Right lobe of liver (tissue), 6 donors: ENCODE measurements at places on chromosomes 6 and 20.
A peak's percentile ranks its signal among the peaks of the same experiment; 100 is the strongest.

DNA sequence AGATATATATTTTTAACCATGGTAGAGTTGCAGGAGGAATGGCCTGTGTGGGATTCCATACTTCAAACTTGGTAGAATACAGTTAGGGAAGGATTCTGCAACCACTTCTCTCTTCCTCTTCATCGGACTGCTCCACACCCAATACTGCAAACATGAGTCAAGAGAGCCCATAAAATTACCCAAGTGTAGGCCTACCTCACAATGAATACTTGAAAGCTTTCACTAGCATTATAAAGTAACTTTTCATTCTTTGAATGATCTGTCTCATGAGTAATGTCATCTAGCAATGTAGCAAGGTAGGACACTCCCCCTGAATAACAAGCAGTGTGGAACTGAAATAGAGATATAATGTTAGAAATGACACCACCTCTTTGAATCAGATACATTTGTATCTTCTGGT lies 79.4 kb downstream of the FOXC1 start:
- no peak for DNase-seq

DNA sequence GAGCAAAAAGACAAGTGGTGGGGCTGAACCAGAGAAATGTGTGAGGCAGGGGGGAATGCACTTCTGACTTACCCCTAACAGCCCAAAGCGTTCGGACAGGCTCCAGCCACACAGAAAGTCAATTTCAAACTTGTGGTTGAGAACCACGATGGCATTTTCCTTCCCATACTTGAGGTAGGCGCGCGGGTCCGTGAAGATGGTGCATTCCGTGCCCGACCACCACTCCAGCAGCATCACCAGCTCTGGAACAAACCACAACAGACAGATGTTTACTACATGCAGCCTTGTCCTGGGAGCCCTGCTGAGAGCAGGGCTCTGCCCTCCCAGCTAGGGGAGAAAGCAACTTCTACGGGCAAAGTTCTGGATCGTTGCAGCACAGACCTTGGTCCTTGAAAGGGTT lies 107.7 kb downstream of the AGPAT4 start:
- peak; percentile 13 for DNase-seq

GRCh38 chr20:38969708-38970107 lies 7.6 kb downstream of the DHX35 start:
- no peak for DNase-seq

DNA sequence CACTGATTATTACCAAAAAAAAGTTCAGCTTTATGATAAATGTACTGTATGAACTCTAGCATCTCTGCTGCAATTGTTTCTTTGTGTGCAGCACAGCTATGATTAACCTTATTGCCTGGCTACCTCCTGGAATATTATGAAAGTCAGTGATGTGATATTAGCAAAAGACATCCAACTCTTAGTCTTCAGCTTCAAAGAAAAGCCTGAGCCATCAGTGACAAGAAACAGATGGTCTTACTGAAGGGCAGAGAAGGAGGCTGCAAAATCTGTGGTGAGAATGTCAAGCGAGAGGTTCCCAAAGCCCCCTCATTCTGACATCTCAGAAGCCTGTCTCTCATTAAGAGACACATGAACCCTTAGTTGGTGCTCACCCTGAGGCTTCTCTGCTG lies 89.4 kb upstream of the TNFAIP3 start:
- no peak for DNase-seq

- no peak for DNase-seq
Measured at GRCh38 chr6:168386973-168387372, 54.0 kb upstream of the SMOC2 start.
